ENCODE measurements at places on chromosomes 3 and 15. TPM values are rescaled to one million over a fixed set of nuclear protein-coding genes. Genes with fewer than 3 reads are reported as not detected.
A peak's percentile ranks its signal among the peaks of the same experiment; 100 is the strongest.

The ALS2CL gene
- total RNA-seq = 3.8 TPM

The GOLGA6A gene
- total RNA-seq = not detected

The PLEKHO2 gene
- total RNA-seq = 2.0 TPM

The KBTBD12 gene
- total RNA-seq = 21.4 TPM

The CHRM5 gene
- not detected for total RNA-seq

DNA sequence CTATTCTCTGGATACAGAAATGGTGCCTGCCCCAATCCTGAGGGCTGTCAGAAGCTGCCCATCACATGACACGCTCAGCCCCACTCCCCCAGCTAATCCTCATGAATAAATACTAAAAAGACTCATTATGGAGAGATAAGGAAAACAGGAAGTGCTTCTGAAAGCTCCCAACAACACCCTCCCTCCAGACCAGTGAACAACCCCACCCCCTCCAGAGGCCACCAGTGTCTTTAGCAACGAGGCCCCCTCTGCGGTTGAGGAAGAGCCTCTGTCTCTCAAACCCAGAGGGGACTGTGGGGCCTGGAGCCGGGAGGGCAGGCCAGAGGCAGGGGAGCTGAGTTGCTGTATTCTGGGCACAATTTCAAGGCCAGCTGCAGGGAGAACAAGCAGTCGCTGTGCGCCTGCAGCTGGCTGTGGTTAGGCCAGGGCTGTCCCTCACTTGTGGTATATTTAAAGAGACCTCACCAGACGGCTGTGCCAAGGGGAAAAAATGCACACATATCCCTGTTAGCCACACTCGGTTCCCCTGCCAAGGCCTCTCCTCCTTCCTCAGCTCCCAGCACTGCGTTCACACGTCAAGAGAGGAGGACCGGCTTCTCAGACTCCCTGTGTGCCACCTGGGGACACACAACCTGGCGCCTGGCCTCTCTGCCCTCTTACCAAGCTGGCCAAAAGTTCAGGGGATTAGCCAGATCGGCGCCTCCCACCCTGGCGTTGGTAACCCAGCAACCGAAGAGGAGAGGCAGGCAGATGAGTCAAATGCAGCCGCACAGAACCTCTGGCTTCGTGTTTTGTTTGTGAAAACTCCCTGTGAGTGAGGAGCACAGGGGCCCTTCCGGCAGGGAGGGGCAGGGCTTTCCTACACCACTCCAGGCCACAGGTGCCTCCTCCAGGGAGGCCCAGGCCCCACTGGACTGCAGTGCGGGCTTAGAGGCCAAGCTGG is 101.2 kb upstream of the ETV5 start:
- peak; percentile 45 for DNase-seq
- H3K4me3 ChIP-seq = no peak overlapping the region
- peak overlapping the region; percentile 62 for H3K27ac ChIP-seq

GRCh38 chr15:69976366-69976994 is 121.2 kb downstream of the TLE3 start:
- no peak for DNase-seq
- no peaks in the 10 kb centered on the region for H3K27me3 ChIP-seq
- no peak overlapping the region for H3K4me3 ChIP-seq
- H3K27ac ChIP-seq = no peak overlapping the region

- H3K4me1 ChIP-seq = peaks cover 50% of the 10 kb centered on the region
- H3K4me3 ChIP-seq = no peak overlapping the region
- no peaks in the 10 kb centered on the region for H3K27me3 ChIP-seq
- no peak overlapping the region for H3K27ac ChIP-seq
- H3K36me3 ChIP-seq = no peaks in the 10 kb centered on the region
- DNase-seq = no peak
Observed at GRCh38 chr15:61171209-61171608, 57.9 kb downstream of the RORA start.

DNA sequence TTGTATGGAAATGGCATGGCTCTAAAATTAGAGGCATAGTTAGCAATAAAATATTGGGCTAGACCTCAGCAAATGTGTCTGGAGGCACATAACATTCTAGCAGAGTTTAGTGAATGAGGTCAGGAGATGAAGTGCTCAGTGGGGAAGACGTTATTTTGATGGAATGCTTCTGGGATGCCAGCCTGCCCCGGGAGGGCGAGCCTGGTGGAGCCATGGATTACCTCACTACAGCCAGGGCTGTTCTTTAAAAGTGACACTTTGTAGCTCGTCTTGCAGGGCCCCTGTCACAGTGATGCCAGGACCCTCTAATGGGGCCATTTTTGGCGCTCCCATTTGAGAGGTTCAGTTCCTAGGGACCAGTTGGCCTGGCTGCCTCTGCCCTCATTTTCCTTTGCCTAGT is 48.5 kb downstream of the PXYLP1 start:
- no peaks in the 10 kb centered on the region for H3K27me3 ChIP-seq
- no peak overlapping the region for H3K27ac ChIP-seq
- H3K4me1 ChIP-seq = no peaks in the 10 kb centered on the region
- no peaks in the 10 kb centered on the region for H3K36me3 ChIP-seq
- no peak overlapping the region for H3K4me3 ChIP-seq
- DNase-seq = no peak

DNA sequence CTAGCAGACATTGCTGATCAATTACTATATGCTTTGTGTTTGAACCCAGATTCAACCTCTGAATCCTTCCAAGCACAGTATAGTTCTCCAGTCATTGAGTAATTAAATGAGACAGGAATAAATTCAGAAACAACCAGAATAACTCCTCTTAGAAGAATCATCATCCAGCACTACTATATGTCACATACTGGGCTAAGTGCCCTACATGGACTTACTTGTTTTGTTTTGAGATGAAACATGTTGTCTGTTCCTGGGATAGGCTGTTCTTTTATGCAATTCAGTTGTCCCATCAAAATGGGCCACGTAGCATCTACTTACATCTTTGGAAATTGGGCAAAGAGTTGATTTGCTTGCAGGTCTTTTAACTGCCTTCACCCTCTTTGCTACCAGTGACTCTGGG is 365.5 kb upstream of the SUCLG2 start:
- H3K36me3 ChIP-seq = no peaks in the 10 kb centered on the region
- no peak for DNase-seq
- H3K4me1 ChIP-seq = no peaks in the 10 kb centered on the region

DNA sequence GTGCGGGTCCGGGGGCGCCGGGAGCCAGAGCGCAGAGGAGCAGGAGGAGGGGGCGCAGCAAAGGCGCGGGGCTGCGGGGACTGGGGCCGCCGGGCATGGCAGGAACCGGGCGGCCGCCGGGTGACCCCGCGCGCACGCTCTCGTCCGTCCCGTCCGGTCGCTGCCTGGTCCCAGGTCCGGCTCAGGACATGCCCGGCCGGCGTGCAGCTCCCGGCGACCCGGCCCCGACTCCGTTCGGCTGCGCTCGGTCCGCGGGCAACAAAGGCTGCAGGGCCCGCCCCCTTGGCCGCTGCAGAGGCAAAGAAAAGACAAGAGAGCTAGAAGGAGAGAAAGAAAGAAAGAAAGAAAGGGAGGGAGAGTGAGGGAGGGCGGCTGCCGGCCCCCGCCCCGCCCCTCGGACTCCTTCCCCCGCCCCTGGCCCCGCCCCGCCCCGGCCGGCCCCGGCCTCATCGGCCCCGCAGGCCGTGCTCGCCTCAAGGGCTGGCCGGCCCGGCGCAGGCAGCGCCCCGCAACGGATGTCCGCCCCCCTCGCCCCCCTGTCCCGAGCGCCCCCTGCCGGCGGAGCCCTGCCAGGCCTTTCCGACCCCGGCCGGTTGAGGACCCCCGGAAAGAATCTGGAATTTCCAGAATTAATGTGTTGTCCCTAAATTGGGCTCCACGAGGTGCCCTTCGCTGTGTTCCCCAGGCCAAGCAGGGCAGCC is at the start of gene ADAMTS7:
ADAMTS7 (minus strand) TSS at position 341 of the 701 bp plus-strand sequence; CDS start at position 97, 244 bp downstream.
- H3K4me3 ChIP-seq = peak within 1 kb of the TSS; percentile 61
- peaks cover 8% of the 10 kb centered on the region for H3K4me1 ChIP-seq
- H3K27me3 ChIP-seq = peaks cover 4% of the 10 kb centered on the region
- H3K27ac ChIP-seq = peak within 1 kb of the TSS; percentile 63
- DNase-seq = peak; percentile 25

GRCh38 chr15:90873998-90874605 is 5.7 kb downstream of the FURIN start:
- H3K36me3 ChIP-seq = no peaks in the 10 kb centered on the region
- no peak for DNase-seq
- peak overlapping the region; percentile 98 for H3K27ac ChIP-seq

DNA sequence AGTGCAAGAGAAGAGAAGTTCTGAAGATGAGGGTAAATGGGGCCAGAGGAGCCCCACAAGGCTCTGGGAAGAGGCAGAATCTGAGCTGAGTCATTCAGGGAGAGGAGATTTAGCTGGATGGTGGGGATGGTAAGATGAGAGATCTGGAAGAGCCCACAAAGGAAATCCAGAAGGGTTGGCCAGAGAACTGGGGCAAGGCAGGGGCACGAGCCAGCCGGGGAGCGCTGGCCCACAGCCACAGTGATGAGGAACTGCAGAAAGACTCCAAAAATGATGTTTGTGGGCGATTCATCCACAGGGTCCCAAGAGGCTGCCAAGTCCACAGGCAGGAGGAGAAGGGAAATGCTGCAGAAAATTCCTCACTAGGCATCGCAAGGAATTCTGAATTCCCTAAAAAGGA is 75.9 kb upstream of the ATP2B2 start:
- peaks cover 4% of the 10 kb centered on the region for H3K4me1 ChIP-seq
- no peak overlapping the region for H3K4me3 ChIP-seq
- no peaks in the 10 kb centered on the region for H3K27me3 ChIP-seq
- H3K27ac ChIP-seq = no peak overlapping the region
- no peaks in the 10 kb centered on the region for H3K36me3 ChIP-seq

GRCh38 chr3:29686889-29687592 is 406.2 kb downstream of the RBMS3 start:
- no peak for DNase-seq
- H3K27ac ChIP-seq = no peak overlapping the region
- no peaks in the 10 kb centered on the region for H3K27me3 ChIP-seq
- H3K36me3 ChIP-seq = no peaks in the 10 kb centered on the region

DNA sequence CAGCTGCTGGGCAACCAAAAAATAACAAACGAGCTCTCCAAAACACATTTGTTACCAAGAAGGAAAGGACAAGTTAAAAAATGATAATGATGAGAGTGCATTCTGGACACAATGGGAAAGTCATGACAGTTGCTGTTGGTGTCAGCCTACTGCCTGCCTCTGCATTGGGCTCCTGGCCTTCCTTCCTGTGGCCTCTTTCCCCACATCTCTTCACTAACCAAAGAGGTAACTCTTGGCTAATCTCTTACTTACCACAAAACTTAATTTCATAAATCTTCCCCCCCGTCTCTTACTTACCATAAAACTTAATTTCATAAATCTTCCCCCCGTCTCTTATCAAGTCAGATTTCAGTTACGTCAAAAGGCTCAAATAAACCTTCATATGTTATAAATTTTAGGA is 58.6 kb downstream of the AGTR1 start:
- H3K27ac ChIP-seq = no peak overlapping the region
- H3K36me3 ChIP-seq = no peaks in the 10 kb centered on the region
- no peak overlapping the region for H3K4me3 ChIP-seq
- no peaks in the 10 kb centered on the region for H3K4me1 ChIP-seq

GRCh38 chr3:183033746-183034145 is 53.4 kb upstream of the DCUN1D1 start:
- H3K4me1 ChIP-seq = no peaks in the 10 kb centered on the region
- no peaks in the 10 kb centered on the region for H3K36me3 ChIP-seq
- no peak overlapping the region for H3K27ac ChIP-seq

- no peak overlapping the region for H3K27ac ChIP-seq
- no peaks in the 10 kb centered on the region for H3K36me3 ChIP-seq
- no peaks in the 10 kb centered on the region for H3K4me1 ChIP-seq
- no peaks in the 10 kb centered on the region for H3K27me3 ChIP-seq
Observed at GRCh38 chr15:32790352-32790999, 72.7 kb downstream of the GREM1 start.

DNA sequence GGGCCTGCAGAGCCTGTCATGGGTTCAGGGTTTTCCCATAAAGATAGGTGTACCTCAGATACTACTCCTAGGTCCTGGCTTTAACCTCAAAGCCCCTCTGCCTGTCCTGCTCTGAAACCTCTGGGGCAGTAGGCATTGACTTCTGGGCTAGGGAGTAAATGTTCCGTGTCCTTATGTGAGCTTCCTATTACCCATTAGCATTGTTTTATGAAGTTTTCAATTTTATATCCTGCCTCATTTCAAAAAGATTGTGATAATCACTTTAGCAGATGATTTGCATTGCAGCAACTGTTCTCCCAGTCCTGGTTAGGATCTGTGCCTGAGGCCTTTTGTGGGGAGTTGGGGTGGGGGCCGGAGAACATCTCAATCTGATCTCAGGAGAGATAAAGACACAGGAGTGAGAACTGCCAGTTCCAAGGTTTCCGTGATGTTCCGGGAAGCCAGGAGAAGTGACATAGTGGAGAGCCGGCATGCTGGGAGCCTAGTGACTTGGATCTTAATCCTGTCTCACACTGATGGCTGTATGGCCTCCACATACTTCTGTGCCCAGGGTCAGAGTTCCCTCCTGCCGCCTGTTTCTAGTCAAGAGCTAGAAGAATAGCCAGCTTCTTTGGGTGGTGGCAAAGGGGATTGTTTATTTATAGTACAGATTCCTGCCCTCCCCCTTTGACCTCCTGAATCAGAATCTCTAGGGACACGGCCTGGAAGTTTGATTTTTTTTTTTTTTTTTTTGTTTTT is 10.6 kb downstream of the TPM1 start:
- peaks cover 58% of the 10 kb centered on the region for H3K4me1 ChIP-seq
- H3K27me3 ChIP-seq = no peaks in the 10 kb centered on the region
- H3K4me3 ChIP-seq = no peak overlapping the region
- H3K36me3 ChIP-seq = peaks cover 10% of the 10 kb centered on the region
- peak; percentile 70 for DNase-seq

DNA sequence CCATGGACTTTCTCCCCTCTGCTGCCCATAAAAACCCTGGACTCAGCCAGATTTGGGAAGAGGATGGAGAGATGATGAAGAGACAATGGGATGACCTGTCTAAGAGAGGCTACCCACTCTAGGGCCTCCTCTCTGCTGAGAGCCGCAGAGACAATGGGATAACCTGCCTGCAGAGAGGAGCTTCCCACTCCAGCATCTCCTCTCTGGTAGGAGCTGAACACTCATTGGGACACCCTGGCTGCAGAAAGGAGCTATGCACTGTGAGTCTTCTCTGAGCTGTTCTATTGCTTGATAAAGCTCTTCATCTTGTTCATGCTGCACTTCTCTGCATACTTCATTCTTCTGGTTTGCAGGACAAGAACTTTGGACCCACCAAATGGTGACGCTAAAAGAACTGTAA is 4.5 kb upstream of the XCR1 start:
- no peak overlapping the region for H3K27ac ChIP-seq
- no peaks in the 10 kb centered on the region for H3K27me3 ChIP-seq
- H3K4me1 ChIP-seq = no peaks in the 10 kb centered on the region
- H3K36me3 ChIP-seq = no peaks in the 10 kb centered on the region

- H3K4me1 ChIP-seq = no peaks in the 10 kb centered on the region
- H3K4me3 ChIP-seq = no peak overlapping the region
Observed at GRCh38 chr3:151864423-151865101, 8.9 kb upstream of the SUCNR1 start.

GRCh38 chr3:45555666-45556065 is 38.9 kb upstream of the LIMD1 start:
- peaks cover 94% of the 10 kb centered on the region for H3K4me1 ChIP-seq
- DNase-seq = no peak
- H3K36me3 ChIP-seq = no peaks in the 10 kb centered on the region
- H3K27me3 ChIP-seq = no peaks in the 10 kb centered on the region
- peak overlapping the region; percentile 86 for H3K27ac ChIP-seq
